ENCODE measurements at places on chromosomes 16 and 17. TPM values are rescaled to one million over a fixed set of nuclear protein-coding genes. Genes with fewer than 3 reads are reported as not detected.

GRCh38 chr17:33983824-33984574, 271.1 kb upstream of the CCL2 start:
- no peak for DNase-seq

- DNase-seq = no peak
Measured at GRCh38 chr17:55281649-55282378, 17.1 kb downstream of the HLF start.

DNA sequence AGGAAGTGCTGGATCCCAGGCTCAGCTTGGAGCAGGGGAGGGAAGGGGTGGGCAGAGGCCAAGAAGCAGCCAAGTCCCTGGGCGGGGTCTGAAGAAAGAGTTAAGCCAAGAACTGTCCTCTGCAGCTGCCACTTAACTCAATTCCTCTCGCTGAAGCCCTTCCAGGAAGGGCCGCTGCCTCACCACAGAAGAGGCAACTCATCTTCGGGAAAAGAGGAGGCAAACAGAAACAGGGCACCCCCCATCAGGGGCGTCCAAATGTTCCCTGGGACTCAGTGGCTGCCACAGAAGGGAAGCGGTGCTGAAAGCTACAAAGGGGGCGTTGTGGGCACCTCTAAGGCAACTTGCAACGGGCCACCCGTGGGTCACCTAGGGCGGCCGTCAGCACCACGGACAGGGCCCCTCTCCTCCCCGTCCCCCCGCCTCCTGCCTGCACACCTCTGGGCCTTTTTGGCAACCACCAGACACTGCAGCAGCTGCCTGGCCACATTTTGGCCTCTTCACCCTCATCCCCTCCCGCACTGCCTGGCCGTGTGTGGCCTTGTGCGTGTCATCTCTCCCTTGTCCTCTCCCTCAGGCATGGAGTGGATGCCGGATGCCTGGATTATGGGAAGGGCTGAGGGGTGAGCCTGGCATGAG, 2.5 kb downstream of the TLCD3B start:
- no peak for DNase-seq

GRCh38 chr17:6995500-6996255, at the start of gene ALOX12:
Gene ALOX12, plus strand, starts transcription at chr17:6996049. Its CDS starts 69 bp downstream, at chr17:6996118.
- DNase-seq = no peak

KRT27 gene
- not detected for total RNA-seq

KRT34 gene
- total RNA-seq = 0.41 TPM
